Caco-2 (cell line): ENCODE measurements at places on chromosomes 11 and 22. TPM values are rescaled to one million over a fixed set of nuclear protein-coding genes. Genes with fewer than 3 reads are reported as not detected.

Gene SLC25A18
- 0.14 TPM in 1 of 2 replicates, not detected in the other for total RNA-seq

Gene SF3B2
- total RNA-seq = 224 and 225 TPM in 2 replicates

Gene NPAS4
- total RNA-seq = not detected in 2 replicates

Gene TYR
- not detected in 2 replicates for total RNA-seq

Gene TENM4
- 1.1 and 2.0 TPM in 2 replicates for total RNA-seq

Gene SLC37A2
- 11.4 and 13.8 TPM in 2 replicates for total RNA-seq

Gene SLC6A5
- total RNA-seq = not detected in 2 replicates

Gene TESMIN
- total RNA-seq = 22.1 and 26.2 TPM in 2 replicates

Gene PVALB
- not detected in 2 replicates for total RNA-seq

Gene CNIH2
- 4.9 and 6.1 TPM in 2 replicates for total RNA-seq

Gene PDGFD
- total RNA-seq = not detected in 2 replicates

Gene OTOG
- 0.95 and 2.5 TPM in 2 replicates for total RNA-seq
